ENCODE measurements at places on chromosomes 11 and 22.
A peak's percentile ranks its signal among the peaks of the same experiment; 100 is the strongest.

DNA sequence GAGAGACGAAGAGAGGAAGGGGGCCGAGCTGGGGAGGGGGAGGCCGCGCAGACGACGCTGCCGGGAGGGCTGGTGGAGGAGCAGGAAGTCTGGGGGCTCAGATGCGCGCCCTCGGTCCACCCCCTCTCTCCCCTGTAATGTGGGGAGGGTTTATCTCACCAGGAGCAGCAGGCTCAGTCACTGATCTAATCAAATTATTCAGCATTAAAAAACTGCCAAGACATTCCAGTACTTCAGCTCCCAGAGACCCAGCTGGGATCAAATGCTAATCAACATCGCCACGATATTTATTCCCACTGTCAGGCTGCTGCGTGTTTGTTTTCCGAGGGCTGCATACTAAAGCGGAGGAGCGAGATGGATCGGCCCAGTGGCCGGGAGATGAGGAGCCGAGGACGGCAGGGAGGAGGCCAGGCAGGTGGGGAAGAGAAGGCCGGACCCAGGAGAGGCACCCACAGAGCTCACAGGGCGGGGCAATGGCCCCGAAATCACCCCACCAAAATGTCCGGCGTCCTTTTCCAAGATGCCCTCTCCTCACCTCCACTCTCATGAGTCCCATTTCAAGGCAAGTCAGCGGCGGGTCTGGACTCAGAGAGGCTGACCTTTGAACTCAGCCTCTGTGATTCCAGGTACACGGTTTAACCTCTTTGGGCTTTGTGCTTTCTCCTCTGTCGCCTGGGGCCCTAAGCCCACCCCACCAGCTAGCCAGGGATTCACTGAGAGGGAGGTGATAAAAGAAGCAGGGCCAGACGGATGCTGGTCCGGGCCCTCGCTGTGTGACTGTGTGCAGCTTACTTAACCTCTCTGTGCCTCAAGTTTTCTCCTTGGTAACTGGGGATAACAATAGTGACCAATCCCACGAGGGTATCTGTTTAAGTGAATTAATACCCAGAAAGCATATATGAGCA, 502.1 kb downstream of the MN1 start:
- peak; percentile 57 for DNase-seq

DNA sequence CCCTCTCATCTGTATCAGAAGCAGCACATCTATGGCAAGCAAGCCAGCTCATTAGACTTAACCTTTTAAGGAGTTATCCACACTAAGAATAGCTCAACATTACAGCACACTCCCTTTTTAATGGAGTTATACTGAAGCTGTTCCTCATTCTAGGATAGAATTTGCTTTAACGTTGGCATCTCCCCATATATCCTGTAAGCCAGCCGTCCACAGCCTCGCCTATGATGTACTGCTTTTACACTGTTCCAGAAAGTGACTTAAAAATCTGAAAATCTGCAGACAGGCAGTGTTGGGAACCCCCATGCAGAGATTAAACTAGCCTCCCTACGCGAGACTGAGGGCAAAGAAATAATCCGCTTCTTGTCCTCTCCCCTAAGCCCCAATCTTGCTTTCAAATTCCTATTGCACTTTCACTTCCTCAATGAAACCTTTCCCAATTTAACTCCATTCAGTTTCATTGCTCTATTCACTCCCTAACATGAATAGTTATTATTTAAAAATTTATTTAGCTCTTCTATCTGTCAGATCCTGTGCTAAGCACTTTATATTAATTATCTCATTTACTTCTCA, 225.0 kb downstream of the BLID start:
- no peak for DNase-seq

GRCh38 chr11:33617672-33618350, 82.8 kb downstream of the C11orf91 start:
- DNase-seq: no peak

GRCh38 chr11:119729951-119730613, 1.1 kb upstream of the NECTIN1 start:
- no peak for DNase-seq

DNA sequence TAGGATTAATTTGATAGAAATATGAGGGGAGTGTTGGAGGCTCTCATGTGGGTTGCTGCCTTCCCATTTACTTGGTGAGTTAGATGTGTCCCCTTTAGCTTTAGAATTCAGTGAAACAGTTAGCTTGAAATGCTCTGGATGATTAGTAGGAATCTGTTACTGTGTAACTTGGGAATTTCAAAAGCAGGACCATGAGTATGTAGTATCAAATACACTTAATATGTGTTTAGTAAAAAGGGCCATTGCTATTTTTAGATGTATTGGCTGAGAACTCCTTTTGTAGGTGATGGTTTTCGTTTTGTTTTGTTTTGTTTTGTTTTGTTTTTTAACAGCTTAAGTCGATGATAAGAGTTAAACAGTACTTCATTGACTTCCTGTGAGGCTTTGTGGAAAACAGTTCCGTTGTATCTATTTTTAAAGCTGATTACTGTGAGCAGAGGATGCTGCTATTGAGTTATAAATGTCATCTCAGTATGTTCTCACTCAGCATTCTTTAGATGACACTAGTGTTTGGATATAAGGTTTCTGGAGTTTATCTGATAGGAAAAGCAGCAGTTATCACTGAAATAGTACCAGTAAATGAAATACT, 53.5 kb downstream of the MCAM start:
- no peak for DNase-seq

GRCh38 chr22:20551805-20552442, 44.5 kb downstream of the MED15 start:
- DNase-seq: no peak

DNA sequence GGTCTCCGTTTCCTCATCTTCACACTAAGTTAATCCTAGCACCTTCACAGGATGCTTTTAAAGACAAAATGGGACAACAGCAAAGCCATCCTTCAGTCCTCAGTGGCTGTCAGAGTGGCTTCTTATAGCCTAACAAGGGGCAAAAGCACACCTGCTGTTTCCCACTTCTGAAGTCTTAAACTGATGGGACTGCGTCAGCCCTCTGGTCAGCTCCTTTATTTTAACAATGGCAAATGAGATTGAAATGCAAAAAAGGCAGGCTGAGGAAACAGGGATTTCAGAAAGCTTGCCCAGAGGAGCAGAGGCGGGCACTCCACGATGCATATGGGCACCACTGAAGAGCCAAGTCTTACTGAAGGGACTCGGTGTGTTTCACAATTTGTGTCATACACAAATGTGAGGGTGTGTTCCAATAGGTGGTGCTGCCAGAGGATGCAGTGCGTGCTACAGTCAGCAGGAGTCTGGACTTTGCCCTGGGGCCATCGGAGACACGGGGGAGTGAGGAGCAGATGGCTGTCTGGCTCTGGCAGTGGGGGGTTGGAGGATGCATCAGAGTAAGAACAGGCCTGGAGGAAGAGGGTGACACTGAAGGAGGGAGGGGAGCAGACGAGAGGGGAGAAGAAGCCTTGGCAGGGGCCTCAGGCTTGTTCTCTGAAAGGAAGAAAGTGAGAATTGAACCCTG, 47.3 kb downstream of the TENM4 start:
- DNase-seq: peak; percentile 26

GRCh38 chr11:77190331-77191075, 62.5 kb downstream of the MYO7A start:
- no peak for DNase-seq

DNA sequence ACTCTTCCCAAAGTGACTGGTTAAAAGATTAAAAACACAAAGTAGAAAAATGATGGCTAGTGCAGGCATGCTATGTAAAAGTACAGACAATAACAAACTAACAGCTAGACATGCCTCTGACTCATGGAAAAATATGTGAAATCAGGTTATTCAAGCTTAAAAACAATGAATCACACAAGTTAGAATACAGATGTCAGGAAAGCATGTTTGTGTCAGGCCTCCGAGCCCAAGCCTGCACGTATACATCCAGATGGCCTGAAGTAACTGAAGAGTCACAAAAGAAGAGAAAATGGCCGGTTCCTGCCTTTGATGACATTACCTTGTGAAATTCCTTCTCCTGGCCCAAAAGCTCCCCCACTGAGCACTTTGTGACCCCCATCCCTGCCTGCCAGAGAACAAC, 110.1 kb downstream of the NOX4 start:
- no peak for DNase-seq
